ENCODE measurements at places on chromosomes 2 and 18. TPM values are rescaled to one million over a fixed set of nuclear protein-coding genes. Genes with fewer than 3 reads are reported as not detected.

GRCh38 chr18:40935423-40935822 lies 1019.6 kb upstream of the PIK3C3 start:
- DNase-seq, result no peak
- no peaks in the 10 kb centered on the region for H3K36me3 ChIP-seq
- no peaks in the 10 kb centered on the region for H3K4me1 ChIP-seq

DNA sequence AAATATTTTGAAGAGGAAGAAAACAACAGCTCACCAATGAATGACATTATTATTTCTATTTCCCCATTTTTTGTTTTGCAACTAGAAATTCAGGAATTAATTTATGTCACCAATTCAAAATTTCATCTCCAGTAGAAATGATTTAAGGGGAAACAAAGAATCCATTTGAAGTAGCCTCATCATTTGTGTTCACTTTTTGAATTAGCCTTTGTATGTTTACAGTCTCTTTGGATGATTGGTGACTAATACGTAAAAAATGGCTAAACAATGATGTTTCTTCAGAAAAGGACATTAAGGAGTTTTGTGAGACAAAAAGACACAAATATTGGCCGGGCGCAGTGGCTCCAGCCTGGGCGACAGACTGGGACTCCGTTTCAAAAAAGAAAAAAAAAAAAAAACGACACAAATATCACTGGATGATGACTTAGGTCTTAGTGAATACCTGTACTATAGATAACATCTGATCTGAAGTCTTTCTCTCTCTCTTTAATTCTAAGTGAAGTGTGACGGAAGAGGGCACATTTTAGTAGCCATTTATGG lies 313.2 kb downstream of the PIK3C3 start:
- no peak for DNase-seq
- H3K4me3 ChIP-seq, result no peak overlapping the region
- no peak overlapping the region for H3K27ac ChIP-seq

DNA sequence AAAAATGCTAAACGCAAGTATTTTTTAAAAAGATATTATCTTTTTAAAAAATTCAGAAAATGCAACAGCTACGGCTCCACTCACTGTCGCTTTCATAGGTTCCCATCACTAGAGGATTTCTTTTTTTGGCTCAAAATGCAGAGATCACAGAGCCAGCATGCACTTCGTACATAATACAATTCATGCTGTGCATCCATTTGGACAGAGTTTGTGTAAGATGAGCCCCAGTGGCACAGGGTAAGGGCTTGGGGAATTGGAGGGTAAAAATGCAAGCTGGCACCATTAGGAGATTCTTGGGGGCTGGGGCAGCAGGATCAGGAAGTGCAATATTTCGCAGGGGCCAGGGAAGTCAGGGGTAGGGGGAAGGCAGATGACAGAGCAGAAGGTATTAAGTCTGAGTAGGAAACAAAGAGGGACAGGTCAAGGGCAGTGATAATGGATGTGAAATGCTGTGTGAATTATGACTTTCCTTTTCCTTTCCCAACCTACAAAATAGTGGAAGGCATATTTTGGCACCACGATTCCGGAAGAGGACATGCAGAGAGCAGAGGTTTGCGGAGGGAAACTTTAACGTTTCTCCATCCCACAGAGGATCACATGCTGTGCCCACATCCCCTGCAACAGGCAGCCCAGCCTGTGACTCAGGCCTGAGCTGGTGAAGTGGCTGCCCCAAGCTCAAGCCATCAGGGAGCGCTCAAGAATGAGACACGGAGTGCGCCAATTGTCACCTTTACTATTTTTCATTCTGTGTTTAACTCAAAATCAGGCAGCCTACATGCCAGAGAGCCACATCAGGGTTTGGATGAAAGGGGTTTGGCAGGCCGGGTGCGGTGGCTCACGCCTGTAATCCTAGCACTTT lies 4.7 kb downstream of the CAPG start:
- H3K27ac ChIP-seq, result peak overlapping the region; percentile 65
- H3K4me3 ChIP-seq, result peak overlapping the region; percentile 25
- peaks cover 9% of the 10 kb centered on the region for H3K36me3 ChIP-seq
- DNase-seq, result peak; percentile 79
- H3K27me3 ChIP-seq, result no peaks in the 10 kb centered on the region

GRCh38 chr18:31647127-31647753 lies 37.1 kb downstream of the B4GALT6 start:
- H3K4me3 ChIP-seq, result no peak overlapping the region
- H3K4me1 ChIP-seq, result peaks cover 12% of the 10 kb centered on the region
- H3K36me3 ChIP-seq, result no peaks in the 10 kb centered on the region
- H3K27ac ChIP-seq, result no peak overlapping the region
- DNase-seq, result no peak

DNA sequence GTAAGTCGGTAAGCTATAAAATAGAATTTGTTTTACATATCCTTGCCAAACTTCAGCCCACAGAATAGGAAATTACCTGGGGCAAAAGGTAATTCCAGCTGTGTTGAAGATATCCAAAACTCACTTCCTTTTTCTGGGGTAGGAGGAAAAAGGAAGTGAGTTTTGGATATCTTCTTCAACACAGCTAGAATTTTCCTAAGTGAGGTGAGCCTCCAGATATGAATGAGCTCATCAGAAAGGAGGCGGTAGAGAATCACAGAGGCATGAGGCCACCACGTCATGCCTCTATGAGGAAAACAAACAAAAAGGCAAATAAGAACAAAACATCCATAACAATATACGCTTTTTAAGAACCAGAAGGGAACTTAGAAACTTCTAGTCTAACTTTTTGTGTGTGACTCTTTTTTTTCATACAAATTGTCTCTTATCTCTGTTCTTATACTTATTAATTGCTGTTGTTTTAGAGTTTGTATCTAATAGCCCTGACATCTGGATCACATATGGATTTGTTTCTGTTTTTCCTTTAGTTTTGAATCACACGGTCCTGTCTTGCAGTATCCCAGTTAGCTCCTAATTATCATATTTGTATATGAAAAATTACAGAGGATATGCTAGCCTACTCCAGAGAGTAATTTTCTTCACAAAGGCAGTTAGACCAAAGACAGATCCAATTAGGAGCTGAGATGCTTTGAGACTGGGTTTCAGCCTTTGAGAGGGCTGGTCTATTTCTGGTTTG lies 104.5 kb downstream of the RBM43 start:
- DNase-seq, result no peak
- no peaks in the 10 kb centered on the region for H3K36me3 ChIP-seq
- H3K27ac ChIP-seq, result no peak overlapping the region
- H3K4me1 ChIP-seq, result no peaks in the 10 kb centered on the region
- H3K27me3 ChIP-seq, result peaks cover 25% of the 10 kb centered on the region

DNA sequence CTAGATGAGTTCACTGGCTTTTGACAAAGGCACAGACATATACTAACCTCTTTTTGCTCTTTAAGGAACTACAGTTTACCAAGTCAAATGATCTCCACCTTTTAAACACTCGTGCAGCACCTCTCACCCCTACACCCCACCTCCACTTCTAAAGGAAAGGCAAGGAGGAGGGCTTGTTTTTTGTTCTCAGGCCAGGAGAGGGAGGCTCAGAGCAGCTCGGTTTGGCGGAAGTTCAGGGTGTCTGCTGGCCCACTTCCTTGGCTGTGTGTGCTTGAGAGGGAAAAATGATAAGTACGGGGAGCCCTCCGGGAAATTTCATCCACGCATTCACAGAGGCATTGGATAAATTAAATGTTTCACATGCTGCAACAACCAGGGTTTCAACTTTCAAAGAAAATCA lies 667.9 kb downstream of the BCL11A start:
- no peak overlapping the region for H3K27ac ChIP-seq
- H3K27me3 ChIP-seq, result no peaks in the 10 kb centered on the region
- no peak for DNase-seq
- no peaks in the 10 kb centered on the region for H3K36me3 ChIP-seq
- peaks cover 27% of the 10 kb centered on the region for H3K4me1 ChIP-seq

GRCh38 chr2:137960223-137960622 lies 4.0 kb upstream of the HNMT start:
- DNase-seq, result no peak
- H3K27ac ChIP-seq, result no peak overlapping the region
- no peaks in the 10 kb centered on the region for H3K4me1 ChIP-seq

DNA sequence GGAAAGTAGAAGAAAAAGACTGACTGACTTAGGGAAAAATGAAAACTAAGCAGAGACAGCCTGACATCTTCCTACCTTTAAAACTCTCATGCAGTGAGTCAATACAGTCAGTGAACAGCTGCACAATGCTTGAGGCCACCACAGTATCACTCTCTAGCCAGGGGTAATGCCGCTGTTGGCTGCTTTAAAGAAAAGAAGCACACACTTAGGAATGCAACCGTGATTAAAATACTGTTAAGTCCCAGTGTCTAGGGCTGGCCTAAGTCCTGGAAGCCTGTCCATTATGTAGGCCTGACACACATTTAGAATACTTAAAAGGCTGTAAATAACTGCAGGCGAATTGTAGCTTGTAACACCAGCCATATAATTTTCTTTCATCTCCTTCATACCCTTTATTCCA lies 50.7 kb downstream of the SIGLEC15 start:
- no peak overlapping the region for H3K4me3 ChIP-seq
- H3K27ac ChIP-seq, result no peak overlapping the region
- DNase-seq, result no peak
- H3K27me3 ChIP-seq, result no peaks in the 10 kb centered on the region
- peaks cover 35% of the 10 kb centered on the region for H3K4me1 ChIP-seq
- H3K36me3 ChIP-seq, result peaks cover 52% of the 10 kb centered on the region

DNA sequence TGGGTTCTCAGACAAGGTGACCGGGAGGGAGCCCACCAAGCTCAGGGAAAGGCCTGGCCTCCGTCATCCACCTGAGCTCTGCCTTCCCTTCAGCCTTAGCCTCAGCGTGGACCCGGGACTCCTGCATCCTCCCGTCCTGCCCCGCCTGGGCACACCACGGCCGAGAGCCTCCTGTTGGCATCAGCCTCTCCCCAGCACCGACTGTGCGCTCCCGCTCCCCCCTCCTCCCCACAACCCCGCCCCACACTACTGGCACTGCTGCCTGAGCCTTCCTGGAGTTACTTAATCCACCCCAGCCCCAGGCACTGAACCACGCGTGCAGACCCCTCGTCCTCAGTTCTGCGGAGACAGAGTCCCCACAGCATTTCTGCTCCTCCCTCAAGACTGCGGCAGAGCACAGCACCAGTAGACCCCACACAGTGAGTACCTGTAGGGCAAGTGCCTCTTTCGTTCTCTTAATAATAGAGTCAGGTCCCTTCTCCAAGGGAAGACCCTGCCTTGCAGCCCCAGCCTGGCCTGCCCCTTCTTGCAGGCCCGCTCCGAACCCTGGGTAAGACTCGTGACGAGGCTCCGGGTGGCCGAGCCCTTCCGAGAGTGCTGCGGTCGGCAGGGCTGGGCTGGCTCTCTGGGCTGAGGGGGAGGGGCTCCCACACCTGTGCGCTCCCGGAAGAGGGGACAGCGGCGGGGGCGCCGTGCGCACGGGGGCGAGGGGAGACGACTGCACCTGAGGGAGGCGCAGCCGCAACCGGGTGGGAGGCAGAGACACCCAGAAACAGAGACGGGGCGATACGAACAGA lies at the start of gene AMER3:
Gene AMER3, plus strand, starts transcription at position 285 of the 797 bp plus-strand sequence. CDS start 6,533 bp downstream, outside the sequence.
- H3K27me3 ChIP-seq, result peaks cover 43% of the 10 kb centered on the region
- H3K4me1 ChIP-seq, result peaks cover 7% of the 10 kb centered on the region
- H3K36me3 ChIP-seq, result no peaks in the 10 kb centered on the region
- H3K4me3 ChIP-seq, result no peak within 1 kb of the TSS
- H3K27ac ChIP-seq, result no peak within 1 kb of the TSS

DNA sequence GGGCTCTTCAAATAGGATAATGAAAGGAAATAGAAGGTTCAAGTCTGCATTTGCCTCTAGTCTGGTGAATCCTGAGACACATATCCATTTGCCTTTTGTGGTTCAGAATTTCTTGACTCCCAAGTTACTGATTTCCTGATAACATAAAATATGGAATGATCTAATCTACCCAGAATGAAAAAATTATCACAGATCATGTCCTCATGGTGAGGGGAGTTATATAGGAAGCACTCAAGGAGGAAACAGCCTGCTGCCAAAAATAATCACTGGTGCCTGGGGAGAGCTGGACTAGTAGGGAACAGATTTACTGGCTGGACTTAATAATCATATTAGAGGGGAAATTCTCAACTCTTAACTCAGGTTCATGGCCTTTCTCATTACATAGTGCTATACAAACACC lies 95.5 kb upstream of the STK17B start:
- DNase-seq, result no peak
- H3K36me3 ChIP-seq, result peaks cover 9% of the 10 kb centered on the region
- H3K27me3 ChIP-seq, result no peaks in the 10 kb centered on the region
- H3K4me3 ChIP-seq, result no peak overlapping the region

DNA sequence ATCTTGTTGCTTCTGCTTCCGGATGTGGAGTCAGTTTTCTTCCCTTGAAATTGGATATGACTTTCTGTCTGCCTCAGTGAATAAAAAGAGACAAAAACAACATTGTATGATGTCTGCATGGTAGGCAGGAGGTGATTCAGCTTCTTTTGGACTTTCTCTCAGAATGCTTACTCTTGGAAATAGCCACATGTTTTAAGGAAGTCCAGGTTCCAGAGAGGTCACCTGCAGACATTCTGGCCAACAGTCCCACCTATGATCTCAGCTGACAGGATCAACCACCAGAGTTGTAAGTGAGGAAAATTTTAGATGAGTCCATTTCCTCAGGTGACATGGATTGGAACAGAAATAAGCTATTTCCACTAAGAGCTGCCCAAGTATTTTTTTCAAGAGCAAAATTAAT lies 508.7 kb upstream of the FAM98A start:
- DNase-seq, result no peak
- no peak overlapping the region for H3K27ac ChIP-seq
- H3K4me3 ChIP-seq, result no peak overlapping the region
- no peaks in the 10 kb centered on the region for H3K4me1 ChIP-seq
- peaks cover 3% of the 10 kb centered on the region for H3K27me3 ChIP-seq
- H3K36me3 ChIP-seq, result no peaks in the 10 kb centered on the region

- no peak for DNase-seq
- H3K27ac ChIP-seq, result no peak overlapping the region
- no peaks in the 10 kb centered on the region for H3K36me3 ChIP-seq
- no peak overlapping the region for H3K4me3 ChIP-seq
- H3K27me3 ChIP-seq, result no peaks in the 10 kb centered on the region
These were observed 18.3 kb downstream of the ERBB4 start for GRCh38 chr2:212520340-212520739.

GRCh38 chr2:163752267-163752666 lies 16.5 kb upstream of the FIGN start:
- H3K27me3 ChIP-seq, result no peaks in the 10 kb centered on the region
- no peak for DNase-seq
- H3K4me3 ChIP-seq, result no peak overlapping the region
- H3K27ac ChIP-seq, result no peak overlapping the region
- no peaks in the 10 kb centered on the region for H3K36me3 ChIP-seq

GRCh38 chr2:36359067-36359466 lies 3.5 kb downstream of the CRIM1 start:
- H3K4me1 ChIP-seq, result peaks cover 28% of the 10 kb centered on the region
- no peak overlapping the region for H3K27ac ChIP-seq
- DNase-seq, result no peak
- no peaks in the 10 kb centered on the region for H3K36me3 ChIP-seq
- peaks cover 46% of the 10 kb centered on the region for H3K27me3 ChIP-seq
- H3K4me3 ChIP-seq, result no peak overlapping the region

Gene AMER3
- not detected for total RNA-seq

Gene FBLN7
- total RNA-seq, result 40.2 TPM

Gene ANKRD12
- total RNA-seq, result 77.8 TPM

Gene SELENOI
- total RNA-seq, result 34.2 TPM

Gene PAIP2B
- 2.2 TPM for total RNA-seq

Gene C2orf80
- total RNA-seq, result not detected

Gene TPGS2
- total RNA-seq, result 83.0 TPM

Gene SERPINB12
- not detected for total RNA-seq

Gene CDH2
- not detected for total RNA-seq

Gene RBM44
- 0.75 TPM for total RNA-seq

Gene RGPD4
- total RNA-seq, result not detected

All from activated CD4-positive, alpha-beta memory T cell treated with anti-CD3 and anti-CD28 coated beads for 36 hours (primary cell).